GM23248 (cell line): ENCODE measurements at places on chromosomes 4 and X. TPM values are rescaled to one million over a fixed set of nuclear protein-coding genes. Genes with fewer than 3 reads are reported as not detected.

The AFF2 gene
- total RNA-seq, result 0.54 and 1.1 TPM in 2 replicates

The SMIM31 gene
- total RNA-seq, result not detected in 2 replicates

The CLCN5 gene
- 2.9 and 4.6 TPM in 2 replicates for total RNA-seq

The ZNF41 gene
- total RNA-seq, result 7.1 and 8.5 TPM in 2 replicates

The C4orf51 gene
- total RNA-seq, result not detected in 2 replicates

- H3K27ac ChIP-seq, result no peak overlapping the region
- DNase-seq, result peak; percentile 5
These were observed 49.6 kb downstream of the RRAGB start for GRCh38 chrX:55767100-55767499.

GRCh38 chrX:74383611-74384010 lies 37.7 kb upstream of the SLC16A2 start:
- no peaks in the 10 kb centered on the region for H3K36me3 ChIP-seq
- H3K4me3 ChIP-seq, result no peak overlapping the region
- DNase-seq, result peak; percentile 61
- no peaks in the 10 kb centered on the region for H3K4me1 ChIP-seq

GRCh38 chr4:3830774-3831528 lies 64.8 kb downstream of the ADRA2C start:
- no peak for DNase-seq
- no peak overlapping the region for H3K4me3 ChIP-seq
- H3K27ac ChIP-seq, result no peak overlapping the region
- peaks cover 22% of the 10 kb centered on the region; the same call in 1 of the 2 replicates for H3K27me3 ChIP-seq
- H3K4me1 ChIP-seq, result no peaks in the 10 kb centered on the region

DNA sequence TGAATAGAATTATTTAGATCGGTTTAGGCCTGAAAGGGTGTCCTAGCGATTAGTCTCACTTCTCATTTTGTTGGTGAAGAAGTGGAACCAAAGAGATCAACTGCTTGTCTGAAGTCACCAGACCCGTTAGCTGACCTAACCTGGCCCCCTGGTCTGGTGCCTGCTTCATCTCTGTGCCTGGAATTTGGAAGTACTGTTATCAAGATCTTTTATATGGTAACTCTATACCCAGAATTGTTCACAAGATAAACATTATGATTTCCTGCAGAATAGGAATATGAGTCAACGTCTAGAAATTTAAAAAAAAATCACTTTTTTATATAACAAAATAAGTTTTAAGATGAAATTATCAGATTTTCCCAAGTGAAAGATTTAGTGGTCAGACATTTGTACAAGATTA lies 37.2 kb downstream of the LRP2BP start:
- peak overlapping the region; percentile 46 for H3K27ac ChIP-seq
- peaks cover 9% of the 10 kb centered on the region; the same call in 1 of the 2 replicates for H3K36me3 ChIP-seq
- peaks cover 12% of the 10 kb centered on the region for H3K4me1 ChIP-seq
- no peaks in the 10 kb centered on the region for H3K27me3 ChIP-seq
- peak; percentile 39 for DNase-seq

- 0 out of 2 replicates have a peak overlapping the region, but pooled peaks have one; percentile 29 for H3K4me3 ChIP-seq
- peaks cover 4% of the 10 kb centered on the region; the same call in 1 of the 2 replicates for H3K4me1 ChIP-seq
- peak overlapping the region; percentile 46 for H3K27ac ChIP-seq
- no peaks in the 10 kb centered on the region for H3K36me3 ChIP-seq
- no peaks in the 10 kb centered on the region for H3K27me3 ChIP-seq
These were observed 10.6 kb downstream of the CENPVL3 start for GRCh38 chrX:51608126-51608525.

GRCh38 chr4:62709618-62710252 lies 1509.6 kb downstream of the ADGRL3 start:
- no peak overlapping the region for H3K4me3 ChIP-seq
- no peaks in the 10 kb centered on the region for H3K4me1 ChIP-seq
- DNase-seq, result peak; percentile 9
- no peaks in the 10 kb centered on the region for H3K27me3 ChIP-seq
- no peaks in the 10 kb centered on the region for H3K36me3 ChIP-seq

DNA sequence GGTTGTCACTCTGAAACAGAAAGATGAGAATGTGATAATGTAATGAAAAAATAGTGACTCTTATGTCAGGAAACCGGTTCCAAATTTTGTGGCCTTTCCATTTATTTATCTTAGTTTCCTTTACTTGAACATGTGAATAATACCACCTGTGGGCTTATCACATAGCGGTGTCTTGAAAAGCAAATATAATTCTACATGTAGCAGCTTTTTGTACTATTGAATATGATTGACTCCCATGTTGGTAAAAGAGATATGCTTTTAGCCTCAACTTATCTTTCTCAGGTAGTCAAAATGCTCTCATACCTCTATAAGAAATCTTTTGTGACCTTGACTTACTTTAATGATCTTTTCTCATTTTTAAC lies 12.0 kb downstream of the PRDM8 start:
- no peaks in the 10 kb centered on the region for H3K36me3 ChIP-seq
- peaks cover 16% of the 10 kb centered on the region for H3K4me1 ChIP-seq
- H3K27ac ChIP-seq, result no peak overlapping the region
- no peaks in the 10 kb centered on the region for H3K27me3 ChIP-seq
